GM12864 (cell line): ENCODE measurements at places on chromosomes 6 and 20.

GRCh38 chr6:164795056-164795815 is 514.2 kb downstream of the C6orf118 start:
- DNase-seq, result no peak

- no peak for DNase-seq
These were observed 331.8 kb downstream of the PRL start for GRCh38 chr6:21965016-21965415.

DNA sequence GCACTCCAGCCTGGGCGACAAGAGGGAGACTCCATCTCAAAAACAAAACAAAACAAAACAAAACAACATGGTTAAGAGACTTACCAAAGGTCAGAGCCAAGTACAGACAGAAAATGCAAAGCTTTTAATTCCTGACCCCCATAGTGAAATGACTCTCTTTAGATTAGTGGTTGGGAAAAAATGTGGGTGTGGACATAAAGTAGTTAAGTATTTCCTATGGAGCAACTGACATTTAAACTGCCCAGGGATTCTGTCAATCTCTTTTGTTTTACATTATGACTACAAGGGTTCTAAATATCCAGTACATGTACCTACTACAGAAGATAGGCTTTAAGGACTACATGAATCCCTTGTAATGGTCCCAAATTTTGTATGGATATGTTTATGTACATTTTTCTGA is 75.1 kb downstream of the IRAK1BP1 start:
- no peak for DNase-seq

DNA sequence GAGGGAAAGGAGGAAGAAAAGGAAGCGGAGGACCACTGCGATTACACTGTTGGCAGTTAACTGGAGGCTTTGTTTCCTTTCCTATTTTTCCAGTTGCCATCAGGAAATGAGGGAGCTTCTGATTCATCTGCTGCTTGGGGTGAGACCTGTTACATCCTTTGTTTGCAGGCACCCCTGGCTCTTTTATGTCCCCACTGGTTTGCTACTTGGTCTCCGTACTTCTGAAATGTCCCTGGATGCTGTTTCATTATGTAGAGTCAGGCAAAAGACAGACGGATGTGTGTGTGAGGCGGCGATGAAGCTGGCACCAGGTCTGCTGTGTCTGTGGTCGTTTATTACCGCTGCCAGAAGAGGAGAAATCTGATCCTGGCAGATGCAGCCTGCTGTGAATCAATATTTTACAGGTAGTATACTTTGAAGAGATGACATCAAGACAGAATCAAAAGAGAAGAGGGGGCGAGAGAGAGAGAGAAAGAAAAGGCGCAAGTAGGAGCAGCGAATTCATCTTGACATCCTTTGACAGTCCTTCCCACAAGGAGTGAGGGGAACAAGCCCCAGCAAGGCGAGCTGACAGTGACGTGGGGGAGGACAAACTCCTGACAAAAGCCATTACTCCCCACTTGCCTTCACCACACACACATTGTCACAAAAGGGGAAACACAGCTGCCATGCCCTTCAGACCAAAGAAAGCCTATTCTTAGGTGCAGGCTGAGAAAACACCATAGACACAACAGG is 145.9 kb upstream of the FBXL4 start:
- DNase-seq, result no peak

DNA sequence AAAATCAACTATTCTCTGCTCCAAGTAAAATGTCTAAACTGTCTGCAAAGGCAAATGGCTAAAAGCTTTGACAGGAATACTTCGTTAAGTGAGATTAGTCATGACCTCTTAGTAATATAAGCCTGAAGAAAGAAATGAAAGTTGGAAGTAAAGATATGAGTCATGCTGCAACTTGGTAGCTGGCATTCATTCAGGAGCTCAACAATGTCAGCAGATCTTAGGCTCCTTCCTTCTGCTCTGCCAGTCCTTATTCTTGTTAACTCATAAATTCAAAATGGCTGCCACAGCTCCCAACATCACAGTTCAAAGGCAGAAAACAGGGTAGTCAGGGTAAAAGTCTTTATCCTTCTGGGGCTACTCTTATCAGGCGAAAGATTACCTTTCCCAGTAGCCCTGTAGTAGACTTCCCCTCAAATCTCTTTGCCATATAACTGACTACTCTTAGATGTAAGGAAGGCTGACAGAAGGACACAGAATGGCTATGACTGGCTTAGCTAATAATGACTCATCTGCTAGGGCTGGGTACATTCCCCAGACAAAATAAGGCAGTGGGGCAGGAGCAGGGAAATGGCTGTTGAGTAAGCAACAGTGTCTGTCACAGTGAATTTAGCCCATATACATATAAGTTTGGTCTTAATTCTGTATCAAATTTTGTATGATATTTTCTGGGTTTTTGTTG is 24.4 kb upstream of the C6orf62 start:
- peak; percentile 65 for DNase-seq

GRCh38 chr20:8530022-8530421 is 398.0 kb downstream of the PLCB1 start:
- no peak for DNase-seq

GRCh38 chr6:122102026-122102425 is 297.4 kb upstream of the HSF2 start:
- no peak for DNase-seq

DNA sequence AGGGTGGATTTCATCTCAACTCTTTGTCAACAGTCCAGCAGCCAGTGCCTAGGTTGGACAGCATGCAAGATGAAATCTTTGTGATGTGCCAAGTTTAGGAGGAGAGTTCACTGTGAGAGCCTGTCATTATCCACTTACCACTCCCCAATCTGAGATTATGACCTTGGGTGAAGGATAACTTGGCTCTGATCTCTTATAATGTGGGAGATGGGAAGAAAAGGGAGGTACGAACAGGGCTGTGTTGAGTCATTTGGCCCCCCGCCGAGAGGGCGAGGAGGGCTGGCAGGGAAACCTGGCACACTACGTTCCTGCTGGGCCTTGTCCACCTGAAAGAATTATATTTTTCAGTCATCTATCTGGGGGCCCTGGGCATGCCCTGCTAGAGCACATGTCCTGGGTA is 35.8 kb downstream of the LAMA4 start:
- no peak for DNase-seq

DNA sequence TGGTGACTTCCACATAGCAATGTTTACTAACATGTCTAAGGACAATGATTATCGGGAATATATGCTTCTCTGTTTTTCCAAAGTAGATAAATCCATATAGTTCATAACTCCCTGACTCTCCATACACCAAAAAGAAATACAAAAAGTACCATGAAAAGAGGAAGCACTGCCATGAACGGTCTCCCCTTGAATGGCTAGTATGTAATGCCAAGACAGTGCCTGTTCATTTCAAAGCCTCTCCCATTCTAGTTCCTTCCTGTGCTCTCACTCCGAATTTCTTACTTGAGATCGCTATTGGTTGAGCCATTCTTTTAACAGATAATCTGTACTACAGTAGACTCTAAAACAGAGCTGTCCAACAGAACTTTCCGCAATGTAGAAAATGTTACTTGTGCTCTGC is 54.8 kb upstream of the EDN1 start:
- no peak for DNase-seq

DNA sequence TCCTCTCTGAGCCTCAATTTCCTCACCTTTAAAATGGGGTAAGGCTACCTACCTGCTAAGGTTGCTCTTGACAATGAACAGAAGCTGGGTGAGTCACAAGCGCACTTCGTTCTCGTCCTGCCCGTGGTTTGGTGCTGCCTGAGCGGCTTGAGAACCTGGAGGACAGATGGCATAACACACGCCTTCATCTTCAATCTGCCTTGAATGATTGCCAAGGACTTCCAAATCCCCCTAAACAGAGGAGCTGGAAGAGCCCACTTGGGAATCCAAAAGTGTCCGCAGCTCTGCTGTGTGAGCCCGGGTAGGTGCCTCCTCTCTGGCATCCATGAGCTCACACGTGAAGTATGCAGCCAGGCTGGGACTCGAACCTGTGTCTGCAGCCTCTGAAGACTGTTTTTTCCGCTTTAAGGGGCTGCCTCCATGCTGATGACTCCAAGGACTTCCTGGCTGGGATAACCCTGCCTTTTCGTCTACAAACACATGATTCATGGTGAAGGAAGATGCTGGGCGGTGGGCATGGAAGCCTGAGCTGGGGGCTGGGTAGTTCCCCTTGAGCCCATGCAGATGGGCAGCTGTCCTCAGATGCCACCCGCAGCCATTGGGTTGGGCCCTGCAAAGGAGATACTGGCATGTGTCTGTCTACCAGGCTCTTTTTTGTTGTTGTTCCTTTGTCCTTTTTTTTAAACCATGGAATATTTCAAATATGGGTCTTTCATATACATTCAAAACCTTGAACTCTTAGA is 25.3 kb upstream of the CSNK2A1 start:
- DNase-seq, result no peak

DNA sequence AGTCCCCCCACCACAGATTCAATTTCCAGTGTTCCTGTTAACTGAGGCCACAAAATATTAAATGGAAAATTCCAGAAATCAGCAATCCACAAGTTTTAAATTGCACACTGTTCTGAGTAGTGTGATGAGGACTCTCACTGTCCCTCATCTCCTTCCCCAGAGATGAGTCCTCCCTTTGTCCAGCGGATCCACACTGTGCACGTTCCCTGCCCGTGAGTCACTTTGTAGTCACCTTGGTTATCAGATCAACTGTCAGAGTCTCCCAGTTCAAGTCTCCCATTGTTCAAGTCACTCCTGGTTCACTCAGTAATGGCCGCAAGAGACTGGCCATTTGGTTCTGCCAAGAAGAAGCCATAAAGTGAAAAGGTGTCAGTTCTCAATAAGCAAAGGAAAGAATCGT is 168.6 kb upstream of the AFDN start:
- DNase-seq, result no peak

DNA sequence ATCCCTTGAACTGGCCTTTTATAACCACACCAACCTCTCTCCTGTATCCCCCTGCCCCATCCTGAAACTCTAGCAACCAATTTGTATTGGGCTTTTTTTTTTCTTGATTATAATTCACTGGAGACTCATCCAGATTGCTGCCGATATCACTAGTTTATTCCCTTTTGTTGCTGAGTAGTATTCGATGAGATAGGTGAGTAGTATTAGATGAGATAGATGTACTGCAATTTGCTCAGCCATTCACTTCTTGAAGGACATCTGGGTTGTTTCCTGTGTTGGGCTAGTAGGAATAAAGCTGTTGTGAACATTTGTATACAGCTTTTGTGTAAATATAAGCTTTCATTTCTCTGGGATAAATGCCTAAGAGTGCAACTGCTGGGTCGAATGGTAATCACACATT is 58.2 kb downstream of the GCLC start:
- no peak for DNase-seq

GRCh38 chr6:19413323-19413722 is 423.8 kb upstream of the ID4 start:
- no peak for DNase-seq
